ENCODE measurements at places on chromosomes 5 and 9.

DNA sequence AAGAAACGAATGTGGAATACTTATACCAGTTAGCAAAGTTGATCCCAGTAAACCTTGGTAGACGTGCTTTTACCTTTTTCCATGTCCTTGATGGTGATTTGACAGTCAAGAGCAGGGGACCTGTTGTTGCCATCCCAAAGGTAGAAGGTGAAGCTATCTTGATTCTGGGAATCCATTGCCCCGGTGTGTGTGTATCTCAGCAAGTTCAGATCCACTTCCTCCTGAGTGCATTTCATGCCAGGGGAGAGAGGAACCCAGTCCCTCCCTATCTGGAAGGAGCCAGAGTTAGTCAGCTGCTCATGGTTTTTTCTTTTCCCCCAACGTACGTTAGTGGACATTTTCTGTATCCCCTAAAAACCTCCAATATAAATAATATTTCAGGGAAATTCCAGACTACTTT is 66.3 kb upstream of the CER1 start:
- DNase-seq = no peak

GRCh38 chr9:71270554-71270953 is 149.1 kb upstream of the TRPM3 start:
- no peak for DNase-seq

GRCh38 chr5:77155179-77155785 is 55.2 kb upstream of the PDE8B start:
- no peak for DNase-seq

DNA sequence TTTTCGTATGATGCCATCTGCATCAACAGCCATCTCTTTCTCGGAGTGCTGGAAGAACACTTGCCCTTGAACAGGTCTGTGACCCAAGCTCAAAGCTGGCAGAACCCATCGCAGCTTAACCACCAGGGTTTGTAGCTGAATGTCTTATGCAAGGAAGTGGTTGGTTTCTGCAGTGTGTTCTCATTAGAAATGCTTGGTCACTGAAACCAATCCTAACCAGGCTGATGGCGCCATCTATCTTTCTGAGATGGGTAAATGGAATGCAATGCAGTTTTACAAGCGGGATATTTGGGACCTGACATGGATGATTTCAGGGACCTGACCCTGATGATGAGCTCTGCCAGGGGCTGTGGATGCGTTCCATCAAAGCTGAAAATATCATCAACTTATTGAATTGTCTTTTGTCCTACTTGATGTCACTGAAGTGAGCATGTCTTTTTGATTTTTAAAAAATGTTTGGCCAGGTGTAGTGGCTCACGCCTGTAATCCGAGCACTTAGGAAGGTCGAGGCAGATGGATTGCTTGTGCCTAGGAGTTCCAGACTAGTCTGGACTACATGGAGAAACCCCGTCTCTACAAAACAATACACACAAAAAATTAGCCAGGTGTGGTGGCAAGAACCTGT is 28.7 kb downstream of the DMRT3 start:
- peak; percentile 32 for DNase-seq

- DNase-seq = no peak
Measured at GRCh38 chr9:100281676-100282387, 70.9 kb downstream of the TEX10 start.

- no peak for DNase-seq
Measured at GRCh38 chr9:114785866-114786650, 19.8 kb downstream of the TNFSF15 start.

DNA sequence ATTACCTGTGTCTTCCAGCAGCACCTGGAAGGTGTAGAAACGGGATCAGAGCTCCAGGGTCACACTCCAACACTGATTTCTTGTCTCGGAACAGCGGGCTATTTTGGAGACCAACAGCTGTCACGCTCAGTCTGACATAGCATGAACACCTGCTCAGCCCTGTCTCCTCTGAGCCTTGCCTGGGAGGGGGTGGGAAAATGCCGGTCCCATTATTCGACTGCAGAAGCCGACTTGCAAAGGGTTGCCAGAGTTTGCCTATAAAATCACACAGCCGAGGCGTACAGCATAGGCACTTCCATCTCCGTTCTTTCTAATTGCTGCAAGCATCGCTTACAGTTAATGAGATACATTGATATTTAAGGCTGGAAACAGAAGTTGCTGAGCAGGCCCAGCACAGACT is 300.8 kb upstream of the MSX2 start:
- no peak for DNase-seq

All from HTR-8/SVneo (cell line).